ENCODE measurements at places on chromosomes 6 and 20. TPM values are rescaled to one million over a fixed set of nuclear protein-coding genes. Genes with fewer than 3 reads are reported as not detected.

DNA sequence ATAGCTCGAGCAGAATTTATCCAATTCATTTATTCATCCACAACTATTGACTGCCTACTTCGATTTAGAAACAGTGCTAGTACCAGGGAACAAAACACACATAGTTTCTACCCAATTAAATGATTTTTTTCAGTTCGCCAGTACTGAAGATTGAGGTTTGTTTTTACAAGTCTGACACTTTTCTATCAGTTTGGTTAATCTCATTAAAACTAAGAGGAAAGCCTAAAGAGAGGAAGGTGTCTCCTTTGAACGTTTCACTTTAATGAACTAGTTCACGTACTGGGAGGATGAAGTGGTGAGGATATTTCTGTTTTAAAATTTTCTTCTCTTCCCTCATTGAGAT, 570 bp upstream of the ANKS1A start:
- DNase-seq = no peak

DNA sequence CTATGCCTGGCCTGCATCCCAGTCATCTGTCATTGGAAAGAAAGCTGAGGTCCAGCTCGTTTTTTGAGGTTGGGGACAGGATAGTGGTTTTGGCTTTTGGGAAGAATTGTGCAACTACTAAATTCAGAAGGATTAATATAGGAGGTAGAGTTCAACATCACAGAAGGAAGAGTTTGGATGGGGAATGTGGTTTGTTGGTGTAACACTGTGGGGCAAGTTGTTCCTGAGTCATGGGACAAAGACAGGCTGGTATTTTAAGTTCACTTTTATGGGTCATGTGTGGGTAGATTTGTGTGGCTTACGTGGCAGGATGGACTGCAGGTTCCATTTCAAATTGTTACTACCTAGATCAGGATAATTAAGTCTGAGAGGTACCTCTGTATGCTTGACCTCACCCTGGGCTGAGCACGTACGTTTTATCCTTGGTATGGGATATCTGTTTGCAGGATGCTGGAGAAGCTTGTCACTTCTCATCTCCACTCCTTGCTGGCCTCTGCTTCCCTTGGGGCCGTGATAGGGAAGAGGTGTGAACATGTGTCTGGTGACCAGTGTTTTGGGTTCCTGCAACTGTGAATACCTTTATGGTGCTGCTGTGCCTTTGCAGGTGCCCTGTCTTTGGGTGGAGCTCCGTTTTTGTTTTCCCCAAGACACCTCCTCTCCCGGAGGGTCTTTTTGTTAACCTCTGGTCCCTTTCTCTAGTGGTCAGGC, 177.6 kb downstream of the JARID2 start:
- no peak for DNase-seq

DNA sequence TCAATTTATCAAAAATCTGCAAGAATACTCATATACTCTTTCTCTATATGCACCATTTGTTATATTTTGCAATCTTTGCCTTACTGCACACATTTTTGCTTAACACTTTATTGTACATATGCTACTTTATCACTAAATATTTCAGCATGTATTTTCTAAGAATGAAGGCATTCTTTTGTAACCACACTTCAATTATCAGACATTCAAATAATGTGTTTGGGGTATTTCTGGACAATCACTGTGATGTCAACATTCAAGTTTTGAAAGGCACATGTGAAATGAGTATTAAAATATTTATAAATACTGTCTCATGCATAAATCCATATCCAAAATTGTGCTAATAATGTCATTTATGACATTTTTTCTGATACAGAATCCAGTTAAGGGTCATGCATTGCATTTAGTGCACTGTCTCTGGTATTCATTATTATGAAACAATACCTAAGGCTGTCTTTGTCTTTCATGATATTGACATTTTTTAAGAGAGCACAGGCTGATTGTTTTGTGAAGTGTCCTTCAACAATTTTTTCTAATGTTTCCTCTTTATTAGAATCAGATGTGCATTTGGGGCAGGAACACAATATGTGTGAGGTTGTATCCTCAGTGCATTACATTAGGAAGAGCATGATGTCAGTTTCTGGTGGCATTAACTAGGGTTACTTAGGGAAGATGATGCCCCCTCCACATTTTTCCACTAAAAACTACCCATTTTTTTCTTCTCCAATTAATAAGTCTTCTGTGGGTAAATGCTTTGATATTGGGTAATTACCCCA, 105.7 kb downstream of the MTFR2 start:
- no peak for DNase-seq

DNA sequence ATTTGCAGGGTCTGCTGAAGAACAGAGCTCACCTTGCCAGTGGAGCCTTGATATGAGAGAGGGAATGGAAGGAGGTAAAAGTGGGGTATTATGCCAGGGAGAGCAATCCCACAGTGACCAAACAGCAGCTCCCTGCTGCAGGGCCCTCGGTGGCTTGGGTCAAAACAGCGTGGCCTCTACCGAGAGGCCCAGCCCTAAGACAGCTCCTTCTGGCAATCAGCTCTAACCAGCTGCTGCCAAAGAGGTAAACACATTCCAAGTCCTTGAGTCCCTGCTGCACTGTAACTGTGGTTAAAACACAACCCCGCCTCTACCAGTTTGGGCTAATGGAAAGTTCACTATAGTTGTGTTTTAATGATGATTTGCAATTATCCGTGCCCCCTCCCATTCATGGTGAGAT, 1.4 kb upstream of the DAAM2 start:
- no peak for DNase-seq

- DNase-seq = no peak
Observed at GRCh38 chr20:46296526-46297250, 11.6 kb downstream of the CDH22 start.

PHF20 gene
- 51.5 TPM for total RNA-seq

PLG gene
- 0.57 TPM for total RNA-seq
